ENCODE measurements at places on chromosomes 11 and 22.

DNA sequence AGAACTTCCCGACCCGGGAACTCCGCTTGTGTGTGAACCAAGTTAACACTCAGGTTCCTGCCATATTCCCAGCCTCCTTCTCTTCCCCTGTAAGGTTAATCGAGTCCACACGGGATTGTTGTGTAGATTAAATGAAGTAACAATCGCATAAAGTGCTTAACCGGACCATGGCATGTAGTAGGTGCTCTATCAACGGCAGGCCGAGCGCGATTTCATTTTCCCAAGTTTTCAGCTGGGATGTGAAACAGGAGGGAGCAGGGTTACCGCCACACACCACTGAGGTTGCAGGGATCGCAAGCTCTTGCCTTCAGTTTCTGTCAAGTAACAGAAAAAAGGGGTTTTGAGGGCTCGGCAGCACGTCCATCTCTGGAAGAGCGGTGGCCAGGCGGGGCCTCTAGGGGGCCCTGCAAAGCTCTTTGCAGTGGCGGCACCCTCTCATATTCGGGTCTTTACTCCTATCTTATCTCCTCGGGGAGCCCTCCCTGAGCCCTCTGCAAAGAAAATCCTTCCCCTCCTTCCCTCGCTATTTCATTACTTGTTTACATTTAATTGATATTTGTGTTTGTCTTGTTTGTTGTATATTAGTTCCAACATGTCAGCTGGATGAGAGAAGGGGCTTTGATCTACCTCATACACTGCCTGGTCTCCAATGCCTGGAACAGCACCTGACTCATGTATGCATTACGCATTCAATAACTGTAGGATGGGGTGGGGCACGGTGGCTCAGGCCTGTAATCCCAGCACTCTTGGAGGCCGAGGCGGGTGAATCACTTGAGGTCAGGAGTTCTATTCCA, 816 bp upstream of the PLEKHA7 start:
- DNase-seq, result peak; percentile 17

DNA sequence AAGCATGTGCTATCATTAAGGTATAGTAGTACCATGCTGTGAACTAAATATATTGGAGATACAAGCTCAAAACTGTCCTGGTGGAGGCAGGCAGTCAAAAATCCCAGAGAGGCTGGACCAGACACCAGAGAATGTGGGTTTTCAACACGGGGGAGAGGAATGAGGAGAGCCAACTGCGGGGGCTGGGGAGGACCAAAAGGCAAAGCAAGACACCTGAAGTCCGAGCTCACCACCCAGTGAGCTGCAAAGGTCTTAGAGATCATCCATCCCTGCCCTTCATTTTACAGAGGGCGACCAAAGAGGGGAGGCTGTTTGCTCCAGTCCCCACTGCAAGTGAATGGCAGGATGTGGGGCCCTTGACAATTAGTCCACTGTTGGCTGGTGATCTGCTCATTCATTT, 10.0 kb downstream of the RIBC2 start:
- DNase-seq, result no peak

- DNase-seq, result no peak
Measured at GRCh38 chr11:35689081-35689996, 26.8 kb downstream of the TRIM44 start.

DNA sequence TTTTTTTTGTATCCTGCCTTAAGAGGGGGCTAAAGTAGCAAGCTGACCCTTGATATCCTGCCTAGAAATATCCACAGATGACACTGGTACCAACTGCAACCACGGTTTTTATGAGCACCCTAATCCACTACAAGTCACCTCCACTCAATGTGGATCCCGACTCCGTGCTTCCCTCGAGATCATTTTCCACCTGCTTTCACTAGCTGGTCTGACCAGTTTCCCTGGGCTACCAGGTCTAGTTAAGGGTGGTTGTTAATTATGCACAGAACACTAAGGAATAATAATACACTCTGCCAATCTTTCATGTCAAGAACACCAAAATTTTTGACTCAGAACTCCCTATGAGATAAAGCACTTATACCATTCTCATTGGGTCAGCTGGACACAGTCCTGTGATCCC, 82.3 kb downstream of the ABTB2 start:
- DNase-seq, result no peak

GRCh38 chr22:37534445-37534844, 15.2 kb upstream of the CARD10 start:
- no peak for DNase-seq

DNA sequence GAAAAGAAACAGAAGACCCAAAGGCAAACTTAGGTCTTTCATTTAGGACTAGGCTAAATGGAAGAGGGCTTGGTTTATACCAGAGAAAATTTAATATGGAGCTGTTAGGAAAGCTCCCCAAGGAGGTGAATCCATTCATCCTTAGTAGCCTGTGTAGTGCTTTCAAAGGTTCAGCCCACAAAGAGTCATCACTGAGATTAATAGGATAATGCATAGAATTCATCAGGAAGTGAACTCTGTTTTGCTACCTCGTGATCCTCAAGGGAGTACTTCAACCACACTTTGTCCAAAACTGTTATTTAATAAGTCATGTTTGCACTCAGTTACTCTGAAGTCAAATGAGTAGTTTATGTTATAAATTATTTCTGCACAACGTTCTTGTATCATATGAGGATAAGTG, 43.3 kb upstream of the MMP7 start:
- DNase-seq, result no peak

DNA sequence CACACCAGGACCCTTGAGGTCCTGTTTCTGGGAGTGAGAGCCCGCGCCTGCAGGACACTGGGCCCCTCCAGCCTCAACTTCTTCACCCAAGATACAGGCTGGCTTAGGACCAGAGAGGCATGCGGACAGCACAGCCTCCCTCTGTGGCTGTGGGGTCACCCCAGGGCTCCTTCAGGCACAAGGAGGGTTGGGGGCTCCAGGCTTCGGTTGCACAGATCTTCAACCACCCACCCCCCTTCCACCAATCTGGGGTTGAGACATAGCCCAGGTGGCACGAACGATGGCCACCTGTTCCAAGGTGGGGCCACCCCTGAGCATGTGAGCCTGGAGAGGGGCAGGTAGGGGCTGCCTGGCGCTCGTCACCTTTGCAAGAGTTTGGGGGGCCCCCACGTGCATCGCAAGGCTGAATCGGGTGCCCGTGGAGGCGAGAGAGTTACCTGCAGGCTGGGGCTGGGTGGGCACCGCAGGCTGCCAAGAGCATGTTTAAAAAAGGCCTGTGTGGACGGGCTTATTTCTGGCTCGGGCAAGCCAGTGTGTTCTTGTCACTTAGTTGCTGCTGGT, 1.2 kb downstream of the ZDHHC8 start:
- DNase-seq, result no peak

DNA sequence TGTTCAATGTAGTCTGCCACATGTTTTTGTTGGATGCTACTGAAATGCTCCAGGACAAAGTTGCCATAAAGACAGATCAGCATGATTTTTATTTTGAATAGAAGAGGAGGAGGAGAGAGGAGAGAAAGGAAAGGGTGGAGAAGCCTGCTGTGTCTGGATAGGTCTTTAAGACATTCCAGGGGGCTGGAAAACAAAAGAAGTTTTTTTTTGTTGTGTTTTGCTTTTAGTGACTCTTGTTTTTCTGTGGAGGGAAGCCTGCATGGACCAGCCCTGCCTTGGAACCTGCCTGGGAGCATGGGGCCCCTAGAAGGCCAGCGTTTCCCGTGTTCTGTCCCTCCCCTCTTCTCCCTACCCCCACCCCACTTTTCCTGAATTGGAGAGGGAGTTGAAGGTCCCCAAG, 2.3 kb downstream of the TSPAN18 start:
- no peak for DNase-seq

GRCh38 chr11:28736256-28736655, 628.1 kb downstream of the METTL15 start:
- DNase-seq, result no peak

- DNase-seq, result peak; percentile 19
Measured at GRCh38 chr11:126607374-126607773, 251.9 kb downstream of the ST3GAL4 start.

DNA sequence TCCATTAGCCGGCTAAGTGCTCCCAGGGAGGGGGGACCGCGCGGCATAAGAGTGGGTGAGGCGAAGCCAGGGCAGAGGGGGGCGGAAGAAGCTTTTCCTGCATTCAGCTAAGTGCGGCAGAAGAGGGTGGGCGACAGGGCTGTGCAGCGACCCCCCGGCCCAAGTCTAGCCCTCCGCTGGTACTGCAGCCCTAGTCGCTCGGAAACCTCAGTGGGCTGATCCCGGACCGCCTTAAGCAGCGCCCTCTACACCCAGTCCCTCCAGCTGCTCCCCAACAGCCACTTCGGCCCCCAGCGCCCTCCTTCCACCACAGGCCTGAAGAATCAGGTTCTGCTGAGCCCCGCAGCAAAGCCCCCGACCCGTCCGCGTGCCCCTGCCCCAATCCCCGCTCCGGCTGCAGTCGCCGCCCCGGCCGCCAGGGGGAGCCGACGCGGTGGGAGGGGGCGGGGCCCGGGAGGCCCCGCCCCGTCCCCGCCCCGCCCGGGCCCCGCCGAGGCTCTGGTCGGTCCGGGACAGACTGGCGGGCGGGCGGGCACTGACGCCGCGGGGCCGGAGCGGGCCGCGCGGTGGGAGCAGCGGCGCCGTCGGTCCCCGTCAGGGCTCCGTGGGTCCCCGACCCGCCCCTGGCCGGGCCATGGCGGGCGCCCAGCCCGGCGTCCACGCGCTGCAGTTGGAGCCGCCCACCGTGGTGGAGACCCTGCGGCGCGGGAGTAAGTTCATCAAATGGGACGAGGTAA, at the start of gene PLCB3:
PLCB3 (plus strand) TSS at position 515 of the 737 bp plus-strand sequence; CDS start at position 635, 120 bp downstream.
- DNase-seq, result peak; percentile 75

DNA sequence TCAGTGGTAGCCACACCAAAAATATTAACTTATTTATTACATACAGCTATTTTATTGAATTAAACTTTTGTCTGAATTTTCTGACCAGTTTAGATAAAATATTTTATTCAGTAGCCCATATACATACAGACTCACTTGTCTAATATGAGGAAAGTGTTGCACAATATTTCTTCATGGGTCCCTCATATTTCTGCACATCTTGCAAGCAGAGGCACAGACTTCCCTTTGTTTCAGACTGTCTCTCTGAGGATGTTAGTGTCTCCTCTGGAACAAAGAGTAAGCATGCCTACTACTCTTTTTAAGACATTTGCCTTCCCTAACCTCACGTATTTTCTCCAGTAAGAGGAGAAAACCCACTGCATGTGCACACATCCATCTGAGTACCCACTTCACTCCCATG, 81.2 kb downstream of the OR5AK2 start:
- DNase-seq, result no peak

All from stimulated activated naive CD8-positive, alpha-beta T cell treated with anti-CD3 and anti-CD28 coated beads, Interleukin-15, Interleukin-2, amounts not matched to agents 100 U/mL and 50 U/mL, for 24 hours (primary cell).